ENCODE measurements at places on chromosomes 5 and 9. TPM values are rescaled to one million over a fixed set of nuclear protein-coding genes. Genes with fewer than 3 reads are reported as not detected.

The PCDHGA7 gene
- total RNA-seq = 3.0 TPM

The SLC12A7 gene
- total RNA-seq = 61.6 TPM

The TAF1L gene
- total RNA-seq = not detected

The PRR7 gene
- total RNA-seq = 1.6 TPM

The SH2D3C gene
- total RNA-seq = 35.6 TPM

The CBY3 gene
- 2.1 TPM for total RNA-seq

The PRSS3 gene
- total RNA-seq = 0.69 TPM

The PFN3 gene
- not detected for total RNA-seq

The OR1Q1 gene
- not detected for total RNA-seq

The RASGRF2 gene
- 7.7 TPM for total RNA-seq

The DOCK2 gene
- total RNA-seq = 52.0 TPM

The IFNB1 gene
- total RNA-seq = not detected

The CAVIN4 gene
- total RNA-seq = 0.72 TPM

DNA sequence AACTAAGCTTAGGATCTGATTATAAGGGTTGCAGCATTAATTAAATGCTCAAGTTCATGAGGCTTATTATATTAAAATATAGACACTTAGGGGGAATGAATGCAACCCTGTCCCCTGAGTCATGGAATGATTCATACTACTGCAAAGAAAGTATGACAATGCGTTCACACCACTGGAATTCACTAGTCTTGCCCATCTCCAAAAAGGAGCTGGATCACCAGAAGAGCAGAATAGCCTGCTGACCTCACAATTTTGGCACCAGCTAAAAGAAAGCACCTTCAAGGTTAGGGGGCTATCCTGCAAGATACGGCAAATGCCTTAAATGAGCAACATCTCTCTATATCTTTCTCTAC, 32.0 kb upstream of the TMED7 start:
- H3K4me1 ChIP-seq = no peaks in the 10 kb centered on the region
- no peak overlapping the region for H3K27ac ChIP-seq
- no peaks in the 10 kb centered on the region for H3K36me3 ChIP-seq
- H3K27me3 ChIP-seq = no peaks in the 10 kb centered on the region

DNA sequence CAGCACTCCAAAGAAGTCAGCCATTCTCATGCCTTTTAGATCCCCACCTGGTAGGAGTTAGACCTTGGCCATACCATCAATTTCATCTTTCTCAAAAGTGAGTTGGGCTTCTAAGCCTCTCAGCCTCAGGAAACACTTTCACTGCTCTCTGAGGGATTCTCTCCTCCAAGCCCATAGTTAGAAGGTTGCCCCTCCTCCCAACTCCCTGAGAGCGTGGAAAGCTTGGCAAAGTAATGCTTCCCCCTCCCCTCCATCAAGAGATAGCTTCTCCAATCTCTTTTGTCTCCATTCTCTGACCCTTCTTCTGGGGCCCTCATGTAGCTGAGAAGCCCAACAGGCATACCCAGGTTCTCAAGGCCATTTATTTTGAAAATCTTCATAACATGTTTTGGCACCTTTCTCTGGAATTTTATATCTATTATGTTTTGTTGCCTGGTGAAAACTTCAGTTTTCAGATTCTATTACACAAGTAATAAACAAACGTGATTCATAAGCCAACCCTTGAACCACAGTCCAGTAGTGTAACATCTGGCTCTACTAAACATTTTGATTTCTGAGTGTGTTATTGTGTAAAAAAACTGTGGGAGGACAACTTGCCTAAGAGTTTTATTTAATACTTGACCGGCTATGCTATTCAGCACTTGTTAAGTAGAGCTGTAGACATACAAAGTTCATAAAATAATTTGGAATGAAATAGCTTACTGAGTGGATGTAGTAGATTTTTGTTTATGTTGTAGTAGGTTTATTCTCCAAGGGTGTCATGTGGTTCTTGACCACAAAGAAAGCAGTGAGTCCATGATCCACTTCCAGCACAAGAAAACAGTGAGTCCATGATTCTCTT, 17.1 kb downstream of the LVRN start:
- DNase-seq = no peak
- no peak overlapping the region for H3K27ac ChIP-seq
- H3K4me1 ChIP-seq = no peaks in the 10 kb centered on the region
- no peaks in the 10 kb centered on the region for H3K27me3 ChIP-seq

- H3K36me3 ChIP-seq = peaks cover 12% of the 10 kb centered on the region
- peaks cover 38% of the 10 kb centered on the region for H3K27me3 ChIP-seq
- peak overlapping the region; percentile 56 for H3K4me3 ChIP-seq
- peak; percentile 97 for DNase-seq
- peaks cover 60% of the 10 kb centered on the region for H3K4me1 ChIP-seq
- peak overlapping the region; percentile 87 for H3K27ac ChIP-seq
These were observed 1.3 kb upstream of the PHPT1 start for GRCh38 chr9:136847826-136848392.

- no peaks in the 10 kb centered on the region for H3K27me3 ChIP-seq
- no peak overlapping the region for H3K4me3 ChIP-seq
- DNase-seq = no peak
- peaks cover 7% of the 10 kb centered on the region for H3K4me1 ChIP-seq
- H3K27ac ChIP-seq = no peak overlapping the region
These were observed 40.7 kb downstream of the VCAN start for GRCh38 chr5:83512061-83512745.

DNA sequence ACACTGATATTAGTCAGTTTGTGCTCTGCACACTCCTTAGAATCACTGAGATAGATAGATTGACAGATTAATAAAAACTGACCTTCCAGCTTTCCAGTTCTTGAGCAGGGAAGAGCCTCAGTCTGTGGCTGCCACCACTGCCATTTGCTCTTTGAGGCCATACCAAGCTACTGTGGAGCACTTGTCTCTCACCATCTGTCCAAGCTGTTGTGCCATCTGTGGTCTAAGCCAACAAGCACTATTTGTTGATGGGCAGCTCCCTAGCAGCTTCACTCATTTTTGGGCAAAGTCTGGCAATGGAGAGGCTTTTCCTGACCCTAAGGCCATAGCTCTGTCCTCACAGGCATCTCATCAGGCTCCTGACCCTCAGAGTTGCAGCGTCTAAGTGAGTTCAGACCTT, 30.4 kb downstream of the HTR1A start:
- H3K36me3 ChIP-seq = no peaks in the 10 kb centered on the region
- H3K4me1 ChIP-seq = no peaks in the 10 kb centered on the region
- DNase-seq = no peak
- no peak overlapping the region for H3K4me3 ChIP-seq
- H3K27ac ChIP-seq = no peak overlapping the region
- H3K27me3 ChIP-seq = no peaks in the 10 kb centered on the region

- H3K36me3 ChIP-seq = no peaks in the 10 kb centered on the region
- H3K27ac ChIP-seq = no peak overlapping the region
- DNase-seq = no peak
- no peaks in the 10 kb centered on the region for H3K4me1 ChIP-seq
- H3K27me3 ChIP-seq = no peaks in the 10 kb centered on the region
These were observed 116.1 kb downstream of the SEMA5A start for GRCh38 chr5:9429691-9430215.

GRCh38 chr5:161397448-161397847, 149.1 kb downstream of the GABRB2 start:
- no peaks in the 10 kb centered on the region for H3K27me3 ChIP-seq
- no peak overlapping the region for H3K27ac ChIP-seq
- no peak overlapping the region for H3K4me3 ChIP-seq
- H3K36me3 ChIP-seq = no peaks in the 10 kb centered on the region

- no peak for DNase-seq
- H3K4me1 ChIP-seq = no peaks in the 10 kb centered on the region
- H3K36me3 ChIP-seq = no peaks in the 10 kb centered on the region
- no peak overlapping the region for H3K4me3 ChIP-seq
- H3K27me3 ChIP-seq = no peaks in the 10 kb centered on the region
These were observed 1791.1 kb downstream of the MAT2B start for GRCh38 chr5:165296401-165297130.

- H3K36me3 ChIP-seq = no peaks in the 10 kb centered on the region
- DNase-seq = no peak
- no peaks in the 10 kb centered on the region for H3K27me3 ChIP-seq
- H3K27ac ChIP-seq = peak overlapping the region; percentile 88
- H3K4me1 ChIP-seq = peaks cover 72% of the 10 kb centered on the region
These were observed 33.5 kb upstream of the STXBP1 start for GRCh38 chr9:127578627-127578951.

- H3K27ac ChIP-seq = no peak overlapping the region
- H3K27me3 ChIP-seq = no peaks in the 10 kb centered on the region
- H3K36me3 ChIP-seq = no peaks in the 10 kb centered on the region
- no peak overlapping the region for H3K4me3 ChIP-seq
- no peak for DNase-seq
- H3K4me1 ChIP-seq = peaks cover 5% of the 10 kb centered on the region
These were observed 54.1 kb downstream of the ABLIM3 start for GRCh38 chr5:149195337-149195887.

GRCh38 chr5:94248175-94248875, 370.1 kb downstream of the KIAA0825 start:
- H3K36me3 ChIP-seq = no peaks in the 10 kb centered on the region
- H3K4me1 ChIP-seq = no peaks in the 10 kb centered on the region
- H3K27ac ChIP-seq = no peak overlapping the region

- no peaks in the 10 kb centered on the region for H3K4me1 ChIP-seq
- H3K27ac ChIP-seq = no peak overlapping the region
- no peaks in the 10 kb centered on the region for H3K27me3 ChIP-seq
- no peaks in the 10 kb centered on the region for H3K36me3 ChIP-seq
- peak; percentile 47 for DNase-seq
- no peak overlapping the region for H3K4me3 ChIP-seq
These were observed 111.2 kb upstream of the IER5L start for GRCh38 chr9:129289131-129289731.

DNA sequence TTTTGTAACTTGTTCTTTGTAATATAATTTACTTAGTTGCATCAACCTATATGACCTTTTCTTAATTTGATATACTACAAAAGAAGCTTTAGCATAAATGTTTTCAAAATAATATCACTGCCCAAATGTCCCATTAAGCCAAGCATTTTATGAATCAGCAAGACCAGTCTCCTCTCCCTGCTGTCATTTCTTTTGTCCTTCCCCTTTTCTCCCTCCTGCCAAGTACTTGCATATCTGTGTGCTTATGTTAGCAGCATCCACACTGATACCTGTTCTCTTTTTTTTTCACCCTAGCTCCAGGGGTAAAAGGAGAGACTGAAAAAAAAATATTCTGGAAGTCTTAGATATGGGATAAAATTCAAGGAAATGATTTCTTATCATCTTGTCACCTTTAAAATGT, 69.7 kb downstream of the ZSWIM6 start:
- H3K4me3 ChIP-seq = no peak overlapping the region
- H3K36me3 ChIP-seq = no peaks in the 10 kb centered on the region
- no peak overlapping the region for H3K27ac ChIP-seq

DNA sequence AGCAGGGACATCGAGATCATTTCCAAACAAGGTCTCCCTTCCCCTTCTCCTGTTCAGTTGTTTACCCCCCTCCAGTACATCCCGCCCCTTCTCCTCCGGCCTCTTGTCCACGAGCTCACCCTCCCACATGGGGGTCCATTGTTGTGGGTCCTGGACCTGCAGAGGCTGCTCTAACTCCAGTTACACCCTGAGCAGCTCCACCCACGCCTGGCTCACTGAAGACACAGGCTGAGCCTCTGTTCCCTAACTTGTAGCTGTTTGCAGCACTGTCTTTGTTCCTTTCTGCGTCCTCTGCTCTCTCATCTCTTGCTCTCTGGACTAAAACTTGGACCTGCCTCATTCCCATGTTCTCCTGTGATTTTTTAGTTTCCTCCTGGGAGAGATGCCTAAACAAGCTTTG, 377.5 kb downstream of the MED10 start:
- H3K4me3 ChIP-seq = no peak overlapping the region
- no peak for DNase-seq
- H3K27me3 ChIP-seq = no peaks in the 10 kb centered on the region
- no peaks in the 10 kb centered on the region for H3K4me1 ChIP-seq
- no peak overlapping the region for H3K27ac ChIP-seq

DNA sequence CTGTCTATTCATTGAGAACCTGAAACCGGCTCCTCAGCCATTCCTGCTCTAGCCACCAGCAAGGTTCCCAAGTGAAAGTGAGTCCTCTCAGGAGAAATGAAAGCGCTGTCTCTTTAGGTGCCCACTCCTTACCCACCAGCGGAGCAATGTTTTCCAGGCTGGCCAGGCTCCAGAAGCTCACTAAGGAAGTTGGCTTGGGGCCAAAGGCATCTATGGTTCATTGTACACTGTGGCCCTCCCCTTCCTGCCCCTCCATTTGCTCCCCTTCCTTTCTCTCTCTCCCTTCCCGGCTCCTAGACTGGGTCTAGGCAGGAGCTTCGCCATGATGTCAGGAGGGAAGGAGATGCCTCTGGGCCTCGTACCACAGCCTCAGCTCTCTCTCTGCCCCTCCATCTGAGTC, 1.1 kb upstream of the GABRP start:
- H3K4me1 ChIP-seq = peaks cover 5% of the 10 kb centered on the region
- H3K27me3 ChIP-seq = no peaks in the 10 kb centered on the region
- H3K36me3 ChIP-seq = no peaks in the 10 kb centered on the region
- H3K4me3 ChIP-seq = no peak overlapping the region
- H3K27ac ChIP-seq = no peak overlapping the region

GRCh38 chr9:94079236-94079635, 5.0 kb upstream of the PTPDC1 start:
- no peaks in the 10 kb centered on the region for H3K27me3 ChIP-seq
- peaks cover 8% of the 10 kb centered on the region for H3K4me1 ChIP-seq
- no peak overlapping the region for H3K27ac ChIP-seq
- no peak overlapping the region for H3K4me3 ChIP-seq

GRCh38 chr5:171639966-171640365, 145.7 kb upstream of the SMIM23 start:
- H3K4me3 ChIP-seq = no peak overlapping the region
- no peaks in the 10 kb centered on the region for H3K4me1 ChIP-seq
- no peak overlapping the region for H3K27ac ChIP-seq
- H3K36me3 ChIP-seq = no peaks in the 10 kb centered on the region
- H3K27me3 ChIP-seq = no peaks in the 10 kb centered on the region
- no peak for DNase-seq

- H3K4me3 ChIP-seq = no peak overlapping the region
These were observed 720.7 kb upstream of the CTNND2 start for GRCh38 chr5:12624776-12625560.

DNA sequence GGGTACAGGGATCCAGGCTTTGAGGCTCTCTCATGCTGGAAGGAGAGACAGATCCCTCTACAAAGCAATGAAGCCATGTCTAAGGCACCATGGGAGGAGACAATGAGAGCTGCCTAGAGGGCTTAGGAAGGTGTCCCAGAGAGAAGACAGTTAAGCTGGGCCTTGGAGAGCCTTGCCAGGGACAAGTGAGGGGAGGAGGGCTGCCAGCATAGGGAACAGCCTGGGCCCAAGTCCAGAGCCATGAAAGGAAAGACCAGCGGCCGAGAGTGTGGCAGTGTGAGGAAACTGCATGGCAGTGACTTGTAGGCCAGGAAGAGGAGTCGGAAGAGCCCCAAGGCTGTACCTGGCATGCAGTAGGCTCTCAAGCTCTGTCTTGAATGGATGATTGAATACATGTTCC, 88.5 kb downstream of the PSD2 start:
- no peaks in the 10 kb centered on the region for H3K27me3 ChIP-seq
- H3K36me3 ChIP-seq = no peaks in the 10 kb centered on the region
- no peaks in the 10 kb centered on the region for H3K4me1 ChIP-seq
- no peak for DNase-seq
- no peak overlapping the region for H3K27ac ChIP-seq
- no peak overlapping the region for H3K4me3 ChIP-seq
